Hippocampal formation (tissue), 2 donors: ENCODE measurements at places on chromosomes 7 and 10.

DNA sequence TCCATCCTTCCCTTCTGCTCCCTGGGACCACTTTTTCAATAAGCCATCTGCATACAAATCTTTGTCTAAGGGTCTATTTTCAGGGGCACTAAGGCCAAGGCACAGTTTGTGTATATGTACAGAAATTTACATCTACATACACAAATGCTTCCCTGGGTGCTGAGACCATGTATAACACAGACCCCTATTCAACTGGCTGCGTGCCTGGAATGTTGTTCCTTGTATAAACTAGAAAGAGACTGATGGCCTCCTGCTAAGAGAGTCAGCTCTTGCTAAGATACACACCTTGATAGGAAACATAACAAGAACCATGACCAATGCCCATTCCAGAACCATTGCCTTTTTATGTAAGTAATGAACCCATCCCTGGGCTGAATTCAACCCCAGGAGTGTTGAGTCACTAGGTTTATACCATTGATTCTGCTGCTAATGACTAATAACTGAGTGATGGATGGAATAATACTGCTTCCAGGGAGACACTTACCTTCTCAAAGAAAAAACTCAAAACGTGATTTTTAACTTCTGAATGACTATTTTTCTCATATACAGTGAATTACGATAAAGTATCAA lies 290.7 kb downstream of the FGFR2 start:
- DNase-seq, result no peak

DNA sequence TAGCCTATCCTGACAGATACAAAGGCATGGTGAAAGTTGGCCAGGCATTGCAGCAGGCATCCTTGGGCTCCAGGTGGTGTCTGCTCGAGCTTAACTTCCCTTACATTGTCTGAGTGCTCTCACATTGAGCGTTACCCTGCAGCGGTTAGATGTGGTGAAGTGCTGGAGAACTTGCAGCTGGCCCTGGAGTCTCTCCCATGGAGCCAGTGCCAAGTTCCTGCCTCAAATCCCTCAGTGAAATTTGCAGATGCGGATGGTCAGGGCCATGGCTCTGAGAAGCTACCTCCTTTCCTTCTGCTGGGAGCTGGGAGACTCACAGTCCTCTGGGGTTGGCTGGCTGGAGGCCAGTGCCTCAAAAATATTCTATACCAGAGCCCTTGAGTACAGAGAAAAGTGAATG lies 3.3 kb upstream of the ZNF746 start:
- DNase-seq, result no peak

- DNase-seq, result no peak
These were observed 167.7 kb upstream of the CCDC6 start for GRCh38 chr10:60073781-60074656.

DNA sequence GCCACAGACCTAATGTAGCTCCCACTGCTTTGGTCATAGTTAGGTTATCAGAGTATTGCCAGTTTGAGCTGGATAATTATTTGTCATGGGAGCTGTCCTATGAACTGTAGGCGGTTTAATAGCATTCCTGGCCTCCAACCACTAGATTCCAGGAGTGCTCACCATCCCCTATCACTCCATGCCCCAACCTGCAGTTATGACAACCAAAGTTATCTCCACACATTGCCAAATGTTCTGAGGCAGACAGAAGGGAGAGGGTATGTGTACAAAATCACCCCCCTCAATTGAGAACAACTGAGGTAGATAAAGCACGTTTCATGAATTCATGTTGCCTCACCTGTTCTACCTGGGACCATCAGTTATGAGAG lies 119.0 kb upstream of the CACUL1 start:
- no peak for DNase-seq

GRCh38 chr10:89479771-89480446 lies 55.5 kb downstream of the SLC16A12 start:
- DNase-seq, result no peak

- DNase-seq, result no peak
These were observed 28.7 kb downstream of the RBM48 start for GRCh38 chr7:92557249-92557648.

GRCh38 chr7:65216469-65216868 lies 157.2 kb upstream of the ZNF92 start:
- DNase-seq, result no peak

- DNase-seq, result no peak
These were observed 70.3 kb upstream of the GSDME start for GRCh38 chr7:24827589-24827988.

GRCh38 chr10:58385784-58386112 lies 538 bp downstream of the TFAM start:
- DNase-seq, result no peak

DNA sequence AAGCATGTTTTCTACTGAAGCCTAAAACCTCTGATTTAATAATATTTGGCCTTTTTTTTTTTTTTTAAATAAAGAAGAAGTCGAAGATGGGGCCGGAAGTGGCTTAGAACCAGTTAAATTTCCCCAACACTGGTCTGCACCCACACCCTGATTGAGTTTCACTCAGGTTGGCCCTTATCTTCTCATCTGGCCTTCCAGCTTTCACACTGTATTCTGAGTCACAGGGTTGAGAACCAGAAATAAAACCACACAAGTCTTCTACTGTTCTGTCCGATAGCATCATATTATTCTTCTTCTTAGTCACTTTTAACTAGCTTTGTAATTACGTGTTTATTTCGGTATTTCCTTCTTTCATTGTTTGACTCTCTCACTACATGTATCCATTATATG lies 9.9 kb downstream of the ZNF365 start:
- DNase-seq, result no peak

DNA sequence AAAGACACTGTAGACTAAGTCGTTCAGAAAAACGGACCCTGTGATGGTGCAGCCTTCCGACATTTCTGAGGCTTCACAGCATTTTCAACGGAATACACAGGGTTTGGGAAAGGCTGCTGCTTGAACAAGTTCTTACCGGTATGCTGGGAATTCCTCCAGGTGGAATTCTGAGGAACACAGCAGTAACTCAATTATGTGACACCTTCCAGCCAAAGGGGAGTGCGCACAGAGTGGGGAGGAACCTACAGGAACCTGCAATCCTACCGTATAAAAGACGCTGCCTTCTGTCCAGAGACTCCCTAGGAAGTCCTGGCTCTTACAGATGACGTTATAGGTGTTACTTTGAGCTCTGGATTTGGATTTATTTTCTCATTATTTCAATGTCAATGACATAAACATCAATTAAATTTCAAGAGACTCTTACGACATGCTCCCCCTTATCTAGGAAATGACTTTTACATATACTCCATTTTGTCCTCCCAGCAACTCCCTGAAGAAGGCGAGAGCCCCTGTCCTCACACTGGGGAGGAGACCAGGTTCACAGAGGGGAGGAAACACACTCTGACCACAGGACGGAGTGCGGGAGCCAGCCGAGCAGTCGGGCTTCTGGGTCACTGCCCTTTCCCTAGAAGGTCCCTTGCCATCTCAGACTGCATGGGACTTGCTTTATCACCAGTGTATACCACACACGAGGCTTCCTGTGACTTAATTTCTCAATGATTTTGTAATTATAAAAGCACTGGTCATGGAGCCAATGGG lies 27.9 kb downstream of the VIPR2 start:
- no peak for DNase-seq

GRCh38 chr7:127154958-127155357 lies 97.8 kb downstream of the GRM8 start:
- no peak for DNase-seq

DNA sequence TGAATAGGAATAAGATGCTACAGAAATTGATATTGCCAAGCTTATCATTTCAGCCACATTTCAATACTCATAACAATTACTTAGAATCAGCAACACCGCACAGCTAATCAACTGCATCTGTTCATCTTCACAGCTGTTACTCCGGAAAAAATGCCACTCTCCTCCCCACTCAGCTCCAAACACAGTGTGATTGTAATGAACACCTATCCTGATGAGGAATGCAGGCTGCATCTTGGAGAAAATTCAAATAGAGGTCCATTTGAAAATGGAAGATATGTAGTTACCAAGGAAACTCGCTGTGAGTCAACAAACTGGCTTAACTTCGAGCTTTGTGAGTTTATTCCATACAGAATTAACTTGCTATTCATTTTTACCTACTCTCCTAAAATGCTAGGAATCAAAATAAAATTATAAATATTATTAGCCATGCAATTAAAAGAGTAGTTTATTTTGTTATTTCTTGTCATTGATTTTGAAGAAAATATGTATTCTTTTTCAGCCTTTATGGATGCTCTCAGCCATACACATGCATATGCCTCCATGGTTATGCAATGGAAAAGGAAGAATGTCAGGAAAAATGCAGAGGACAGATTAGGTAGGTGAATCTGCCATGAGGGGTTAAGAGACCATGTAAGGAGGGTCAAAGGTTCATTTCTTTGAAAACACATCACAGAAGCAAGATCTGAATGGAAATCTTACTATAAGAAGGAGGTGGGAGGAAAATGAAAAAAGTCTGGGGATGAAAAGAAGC lies 267.2 kb downstream of the POM121L12 start:
- no peak for DNase-seq

DNA sequence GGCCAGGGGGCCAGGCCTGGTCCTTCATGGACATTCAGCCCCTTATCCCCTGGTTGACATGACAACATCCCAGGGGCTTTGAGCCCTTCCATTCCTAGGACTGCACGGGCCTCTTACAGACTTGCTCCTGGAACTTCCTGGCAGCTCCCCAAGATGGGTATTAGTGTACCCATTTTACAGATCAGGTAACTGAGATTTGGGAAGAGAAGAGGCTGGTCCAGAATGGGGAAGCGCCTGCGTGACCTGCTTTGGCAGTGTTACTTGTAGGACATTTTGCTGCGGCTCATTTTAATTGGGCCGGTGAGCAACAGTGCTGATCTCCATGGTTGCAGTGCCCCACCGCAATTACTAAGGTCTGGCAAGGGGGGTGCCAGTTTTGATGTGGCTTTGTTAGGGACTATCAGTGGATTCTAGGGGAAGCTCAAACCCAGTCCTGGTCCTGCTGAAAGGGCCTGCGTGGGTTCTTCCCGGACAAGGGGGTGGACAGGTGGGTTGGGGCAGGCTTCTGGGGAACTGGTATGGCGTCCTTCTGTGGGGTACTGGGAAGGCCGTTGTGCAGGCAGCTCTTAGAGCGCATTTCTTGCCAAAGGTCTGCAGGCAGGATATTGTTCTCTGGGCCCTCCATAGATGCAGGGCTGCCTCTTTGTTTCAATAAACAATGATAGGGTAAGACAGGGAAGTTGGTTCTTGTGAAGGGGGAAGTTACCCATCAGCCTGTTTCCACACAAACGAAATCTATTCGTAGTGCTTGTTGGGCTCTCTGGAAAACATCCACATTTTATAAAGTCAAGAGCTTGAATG lies 137.6 kb downstream of the RGS10 start:
- no peak for DNase-seq

- DNase-seq, result no peak
These were observed 20.2 kb upstream of the FHIP2A start for GRCh38 chr10:114801411-114801813.

- DNase-seq, result no peak
These were observed 324.7 kb downstream of the ADARB2 start for GRCh38 chr10:1412531-1413189.

DNA sequence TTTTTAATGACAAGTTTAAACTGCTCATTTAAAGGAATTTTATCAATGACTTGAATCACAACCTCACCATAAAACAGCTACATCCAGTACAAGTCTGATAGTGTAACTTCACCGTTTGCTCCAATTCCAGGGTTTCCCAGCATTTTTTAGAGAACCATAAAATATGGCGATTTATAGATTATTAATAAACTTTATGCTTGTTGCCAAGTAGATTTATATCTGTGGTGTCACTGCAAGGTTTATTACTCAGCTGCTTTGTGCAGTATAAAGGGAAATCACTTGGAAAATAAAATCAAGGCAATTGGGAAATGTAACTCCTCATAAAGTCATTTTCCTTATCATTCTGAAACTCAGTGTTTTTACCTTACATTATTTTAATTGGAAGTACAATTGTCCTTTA lies 64.0 kb upstream of the ADAM12 start:
- no peak for DNase-seq

- DNase-seq, result no peak
These were observed 37.8 kb downstream of the CLRN3 start for GRCh38 chr10:127854769-127855590.

DNA sequence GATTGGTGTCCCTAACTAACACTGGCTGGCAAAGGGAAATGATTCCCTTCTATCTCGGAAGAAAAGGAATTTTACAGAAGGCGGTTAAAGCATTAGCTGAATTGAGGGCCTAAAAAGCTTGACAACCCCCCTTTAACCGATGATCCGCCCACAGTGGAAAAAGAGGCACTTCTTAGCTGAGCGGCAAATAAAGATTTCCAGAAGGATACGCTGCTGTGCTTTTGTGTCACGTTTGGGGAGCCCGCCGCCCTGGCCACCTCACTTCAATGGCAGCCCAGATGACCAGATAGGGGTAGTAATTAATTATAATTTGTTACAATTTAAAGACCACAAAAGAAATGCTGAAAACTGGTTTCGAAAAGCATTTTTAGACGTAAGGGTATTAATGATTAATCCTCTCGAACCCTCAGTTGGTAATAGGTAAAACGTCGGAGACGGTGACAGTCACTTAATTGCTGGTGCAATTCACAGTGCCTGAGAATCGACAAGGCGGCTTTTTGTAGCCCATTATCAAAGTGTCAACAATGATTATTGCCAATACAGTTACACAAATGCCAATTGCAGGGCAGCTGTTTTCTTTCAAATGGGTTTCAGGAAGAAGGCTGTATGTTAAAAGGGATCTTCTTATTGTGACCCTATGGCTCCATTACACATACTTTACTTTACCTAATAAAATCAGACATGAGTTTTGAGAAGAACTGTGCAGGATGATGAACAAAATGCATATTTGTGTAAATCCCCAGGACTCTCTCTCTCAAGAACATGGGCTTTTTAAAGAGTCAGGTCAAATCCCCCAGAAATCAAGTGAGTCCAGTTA lies 154.1 kb downstream of the PIP4K2A start:
- no peak for DNase-seq

- no peak for DNase-seq
These were observed 14.5 kb downstream of the PARD3 start for GRCh38 chr10:34800624-34801023.

GRCh38 chr7:24982917-24983316 lies 2.9 kb upstream of the OSBPL3 start:
- no peak for DNase-seq

GRCh38 chr7:15834446-15834845 lies 148.0 kb upstream of the MEOX2 start:
- DNase-seq, result no peak

DNA sequence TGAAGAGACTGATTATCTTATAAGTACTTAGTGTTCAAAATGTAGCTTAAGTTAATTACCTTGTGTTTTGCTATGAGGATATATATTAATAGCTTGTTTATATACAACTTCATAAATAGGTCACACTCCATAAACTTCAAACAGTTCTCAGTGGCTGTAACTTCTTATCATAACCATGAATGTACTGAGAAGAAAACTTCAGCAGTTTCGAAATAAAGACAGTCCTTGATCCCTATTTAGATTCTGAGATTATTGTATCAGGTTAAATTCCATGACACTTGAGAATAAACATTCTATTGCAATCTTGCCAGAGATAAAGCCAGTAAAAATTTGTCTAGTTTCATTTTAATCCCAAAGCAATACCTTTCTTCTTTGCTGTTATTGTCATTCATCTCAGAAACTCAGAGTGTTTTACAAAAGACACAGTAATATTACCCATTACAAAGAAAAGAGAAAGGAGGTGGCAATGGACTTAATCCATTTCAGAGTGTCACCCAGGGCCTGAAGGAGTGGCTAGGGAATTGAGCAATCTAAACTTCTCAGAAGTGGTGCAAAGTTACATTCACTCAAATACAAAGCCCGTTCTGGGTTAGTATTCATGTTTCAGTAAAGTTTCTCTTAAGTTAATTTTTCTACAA lies 403.6 kb downstream of the SEMA3D start:
- DNase-seq, result no peak
